NCI-H1417 (cell line): ENCODE measurements at places on chromosomes 1 and 21.

DNA sequence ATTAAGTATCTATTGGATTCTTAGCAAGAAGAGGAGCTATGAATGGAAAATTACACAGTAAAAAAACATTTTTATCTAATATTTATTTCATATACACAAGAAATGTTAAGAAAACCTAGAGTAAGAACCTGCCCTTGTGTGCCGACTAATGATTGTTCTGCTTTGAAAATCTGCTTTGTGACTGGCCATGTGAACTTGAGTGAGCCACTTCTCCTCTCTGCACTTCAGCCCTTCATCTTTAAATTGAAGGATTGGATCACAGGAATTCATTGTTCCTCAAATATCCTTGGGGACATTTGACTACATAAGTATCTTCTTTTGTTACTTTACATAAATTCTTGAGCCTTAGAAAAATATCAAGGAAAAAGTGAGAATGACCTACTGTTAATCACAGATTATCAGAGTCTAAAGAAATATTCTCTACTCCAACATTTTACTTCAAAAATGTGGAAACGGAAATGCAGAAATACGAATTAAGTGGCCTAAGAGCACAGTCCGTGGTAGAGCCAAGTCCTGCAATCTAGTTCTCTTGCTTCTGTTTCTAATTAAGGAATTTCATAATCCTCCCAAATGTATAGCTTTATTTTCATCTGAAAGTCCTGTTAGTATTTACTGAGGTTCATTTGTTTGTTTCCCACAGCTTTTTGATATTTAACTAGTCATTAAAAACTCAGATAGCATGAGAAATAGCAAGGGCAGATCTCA lies 46.3 kb upstream of the SAMSN1 start:
- no peak for DNase-seq

DNA sequence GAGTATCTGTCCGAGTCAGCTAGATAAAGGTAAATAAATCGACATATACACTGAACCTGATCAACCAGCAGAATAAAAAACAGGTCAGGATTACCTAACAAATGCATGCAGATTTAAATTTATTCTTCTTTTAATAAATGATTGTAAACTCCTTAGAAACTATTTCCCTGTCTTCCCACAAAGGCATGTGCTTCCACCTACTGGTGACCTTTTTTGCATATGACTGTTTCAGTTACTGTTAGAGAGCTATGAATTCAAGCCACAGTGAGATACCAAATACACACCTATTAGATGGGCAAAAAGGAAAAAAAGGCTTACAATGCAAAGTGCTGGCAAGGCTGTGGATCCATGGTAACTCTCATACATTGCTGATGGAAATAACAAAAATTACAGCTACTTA lies 957.4 kb upstream of the NCAM2 start:
- DNase-seq, result peak; percentile 47

DNA sequence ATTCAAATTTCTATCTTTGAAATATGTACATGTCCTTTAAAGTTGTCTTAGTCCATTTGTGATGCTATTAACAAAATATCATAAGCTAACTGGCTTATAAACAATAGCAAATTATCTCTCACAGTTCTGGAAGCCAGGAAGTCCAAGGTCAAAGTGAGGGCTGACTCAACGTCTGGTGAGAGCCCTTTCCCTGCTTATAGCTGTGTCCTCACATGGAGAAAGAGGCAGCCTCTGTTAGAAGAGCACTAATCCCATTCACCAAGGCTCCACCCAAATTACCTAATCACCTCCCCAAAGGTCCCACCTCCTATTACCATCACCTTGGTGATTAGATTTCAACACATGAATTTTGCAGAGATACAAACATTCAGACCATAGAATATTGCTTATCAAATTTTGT lies 450.1 kb upstream of the BEND5 start:
- no peak for DNase-seq

GRCh38 chr1:30353637-30354036 lies 369.7 kb downstream of the MATN1 start:
- DNase-seq, result no peak

GRCh38 chr1:232529747-232530146 lies 100.2 kb downstream of the SIPA1L2 start:
- DNase-seq, result no peak

GRCh38 chr1:160204526-160205241 lies 500 bp upstream of the PEA15 start:
- no peak for DNase-seq

DNA sequence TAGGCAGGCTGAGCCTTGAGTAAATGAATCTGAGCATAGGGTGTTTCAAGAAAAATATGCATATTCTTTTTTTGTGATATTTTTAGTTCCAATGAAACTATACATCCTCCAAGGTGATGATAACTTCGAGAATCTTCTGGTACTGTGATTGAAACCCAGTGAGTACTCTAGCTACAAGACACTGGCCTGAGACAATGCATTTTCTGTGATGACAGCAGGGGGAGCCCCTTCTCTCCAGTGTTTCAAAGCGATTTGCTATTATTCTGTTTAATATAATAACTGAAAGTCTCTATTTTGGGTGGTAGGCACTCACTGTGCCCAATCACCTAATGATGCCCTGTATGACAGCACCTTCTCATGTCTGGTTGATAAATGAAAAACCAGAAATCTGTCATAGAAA lies 12.1 kb downstream of the IRF2BP2 start:
- DNase-seq, result peak; percentile 25

DNA sequence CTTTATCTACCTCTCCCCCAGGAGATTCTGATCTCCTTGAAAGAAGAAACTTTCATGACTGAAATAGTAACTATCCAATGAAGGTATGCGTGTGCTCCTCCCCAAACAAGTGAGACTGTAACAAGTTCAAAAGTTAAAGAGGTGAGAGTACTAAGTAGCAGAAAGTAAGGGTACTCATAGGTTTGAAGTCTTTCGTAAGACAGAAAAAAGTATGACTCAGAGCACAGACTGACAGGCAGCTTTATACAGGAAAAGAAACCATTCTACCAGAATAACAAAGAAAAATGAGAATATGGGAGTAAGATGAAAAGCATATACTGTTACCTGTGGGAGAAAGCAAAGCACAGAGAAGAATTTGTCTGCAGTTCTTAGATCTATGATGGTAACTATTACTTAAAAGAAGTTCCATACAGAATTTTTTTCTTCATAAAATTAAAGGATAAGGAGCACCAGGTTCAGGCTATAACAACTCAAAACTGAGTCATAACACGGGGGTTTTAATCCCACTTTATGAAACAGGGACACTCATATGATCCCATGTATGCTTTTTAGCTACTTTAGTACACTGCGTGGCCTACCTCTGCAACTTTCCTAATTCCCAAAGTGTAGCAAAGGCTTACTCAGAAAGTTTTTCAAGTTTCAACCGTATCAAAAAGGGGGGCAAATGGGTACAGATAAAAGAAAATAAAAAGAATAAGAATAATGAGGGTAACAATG lies 52.0 kb downstream of the FOXJ3 start:
- no peak for DNase-seq

- DNase-seq, result no peak
Observed at GRCh38 chr1:230071316-230071715, 4.3 kb downstream of the GALNT2 start.

DNA sequence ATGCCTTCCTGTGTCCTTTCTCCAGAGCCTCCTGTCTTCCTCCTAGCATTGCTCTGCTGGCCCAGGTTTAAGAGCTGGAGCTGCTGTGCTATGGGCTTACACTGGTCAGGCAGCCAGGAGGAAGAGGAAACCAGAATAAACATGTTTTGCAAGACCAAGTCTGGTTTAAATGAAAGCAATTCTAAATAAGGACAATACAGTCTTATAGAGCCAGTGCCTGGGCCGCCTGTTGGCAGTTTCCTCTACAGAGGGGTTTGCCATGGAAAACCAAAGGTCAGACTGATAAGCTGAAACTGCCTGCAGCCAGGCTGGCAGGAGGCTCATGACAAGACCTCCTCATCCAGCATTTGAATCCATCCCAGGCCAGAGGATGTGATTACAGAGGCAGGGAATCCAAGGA lies 92.9 kb upstream of the FGGY start:
- no peak for DNase-seq

DNA sequence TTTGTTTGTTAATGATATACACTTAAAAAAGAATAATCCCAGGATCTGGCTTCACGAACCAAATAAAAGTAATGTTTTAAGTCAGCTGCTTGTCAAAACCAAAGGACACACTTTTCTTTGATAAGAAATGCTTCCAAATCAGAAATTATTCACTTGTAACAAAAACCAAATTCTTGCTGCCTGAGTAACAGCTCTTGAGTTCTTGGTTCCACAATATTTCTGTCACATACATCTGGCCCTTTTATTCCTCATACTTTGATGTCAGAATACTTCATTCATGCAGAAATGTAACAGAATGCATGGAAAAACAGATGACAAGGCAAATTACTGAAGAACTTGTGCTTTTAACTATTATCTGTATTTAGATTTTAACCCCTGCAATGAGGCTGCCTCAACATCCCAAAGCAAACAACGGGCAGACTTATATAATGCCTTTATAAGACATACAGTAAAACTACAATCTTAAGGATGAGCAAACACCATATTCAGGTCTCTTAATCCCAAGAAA lies 1.5 kb downstream of the VAMP4 start:
- no peak for DNase-seq

DNA sequence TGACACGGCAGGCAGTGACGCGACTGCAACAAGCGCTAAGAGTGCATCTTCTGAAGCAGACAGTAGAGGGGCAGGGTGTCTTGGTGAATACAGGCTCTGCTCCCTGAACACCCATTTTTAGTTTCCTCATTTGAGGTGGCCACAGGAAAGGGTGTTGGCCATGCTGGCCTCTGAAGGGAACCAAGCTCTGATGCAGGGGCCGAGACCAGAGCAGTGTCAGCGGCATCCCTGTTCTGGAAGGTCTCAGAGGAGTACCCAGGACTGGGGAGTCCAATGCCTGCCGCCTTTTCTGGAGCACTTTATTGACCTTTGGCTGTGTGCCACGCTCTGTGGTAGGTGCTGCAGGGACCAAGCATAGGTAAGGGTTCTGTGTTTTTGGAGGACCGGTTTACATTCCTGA lies 100.4 kb downstream of the KCNJ6 start:
- DNase-seq, result no peak

DNA sequence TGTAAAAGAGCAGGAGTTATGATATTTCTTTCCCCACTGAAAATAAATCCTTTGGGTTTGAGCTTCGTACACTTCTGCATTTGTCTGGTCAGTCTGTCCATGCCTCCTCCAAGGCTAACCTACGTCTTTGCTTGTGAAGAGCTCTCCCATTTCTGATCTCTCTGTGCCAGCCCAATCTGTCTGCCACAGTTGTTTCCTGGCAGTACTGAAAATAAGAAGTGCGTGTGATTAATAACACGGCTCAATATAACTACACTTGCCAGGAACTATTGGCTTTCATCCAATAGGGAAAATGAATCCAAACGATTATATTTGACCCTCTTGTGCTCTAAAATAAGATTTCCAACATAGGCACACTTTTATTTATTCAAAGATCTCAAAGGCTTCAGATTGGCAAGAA lies 19.2 kb upstream of the COL24A1 start:
- no peak for DNase-seq

DNA sequence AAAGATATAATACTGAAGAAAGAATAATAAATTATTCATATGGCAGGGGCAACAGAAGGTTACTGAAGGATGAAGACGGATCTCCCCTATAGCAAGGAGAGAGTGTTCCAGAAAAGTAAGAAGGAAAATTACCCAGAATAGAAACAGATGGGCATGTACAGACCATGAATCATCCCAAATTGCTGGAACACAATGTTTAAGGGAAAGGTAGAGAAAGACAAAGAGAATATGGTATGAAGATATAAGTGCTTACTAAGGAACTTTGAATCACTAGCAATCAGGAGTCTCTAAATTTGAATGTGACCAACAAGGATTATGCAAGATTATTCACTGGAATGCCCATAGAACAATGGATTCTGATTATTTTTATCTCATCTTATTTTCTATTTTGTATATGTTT lies 375.4 kb downstream of the COL11A1 start:
- no peak for DNase-seq

GRCh38 chr21:25912402-25912746 lies 177.6 kb downstream of the GABPA start:
- DNase-seq, result no peak

DNA sequence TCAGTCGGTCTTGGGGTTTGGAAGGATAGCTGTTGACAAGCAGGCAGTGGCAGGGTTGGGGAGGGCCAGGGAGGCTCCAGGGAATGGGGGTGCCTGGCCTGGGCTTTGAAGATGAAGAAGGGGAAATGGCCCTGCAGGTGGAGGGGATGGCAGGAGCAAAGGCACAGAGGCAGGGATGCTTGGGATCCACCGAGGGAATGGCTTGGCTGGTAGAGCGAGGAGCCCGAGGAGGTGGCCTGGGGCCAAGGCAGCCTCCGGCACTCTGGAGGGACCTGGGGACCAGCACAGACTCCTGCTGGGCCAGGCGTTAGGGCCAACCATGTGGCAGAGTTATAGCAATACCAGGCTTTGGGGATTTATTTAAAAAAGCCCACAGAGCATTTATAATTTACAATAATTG lies 62.9 kb upstream of the EDN2 start:
- no peak for DNase-seq

GRCh38 chr1:6365047-6365446 lies 28.5 kb downstream of the ACOT7 start:
- DNase-seq, result no peak

- DNase-seq, result no peak
Observed at GRCh38 chr1:93051961-93052360, 27.1 kb upstream of the MTF2 start.

GRCh38 chr1:20089328-20090077 lies 19.5 kb downstream of the PLA2G5 start:
- no peak for DNase-seq

DNA sequence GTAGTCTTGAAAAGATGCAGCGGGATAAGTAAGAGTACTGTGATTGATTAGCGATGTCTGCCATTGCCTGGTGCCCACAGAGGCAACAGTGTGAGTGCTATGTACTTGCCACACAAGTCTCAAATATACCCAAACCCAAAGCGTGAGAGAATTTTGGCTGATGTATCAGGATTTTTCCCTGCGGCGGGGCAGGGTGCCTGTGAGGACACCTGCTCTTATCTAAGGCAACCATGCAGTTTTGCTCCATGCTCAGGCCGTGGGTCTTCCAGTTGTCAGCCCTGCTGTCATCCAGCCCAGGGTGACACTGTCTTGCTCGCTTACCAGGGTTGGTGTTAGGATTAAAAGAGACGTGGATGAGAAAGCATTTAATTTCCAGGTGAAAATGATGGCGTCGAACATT lies 202.7 kb downstream of the PTPRU start:
- DNase-seq, result no peak

- no peak for DNase-seq
Observed at GRCh38 chr1:43671193-43671592, 21.2 kb downstream of the KDM4A start.

DNA sequence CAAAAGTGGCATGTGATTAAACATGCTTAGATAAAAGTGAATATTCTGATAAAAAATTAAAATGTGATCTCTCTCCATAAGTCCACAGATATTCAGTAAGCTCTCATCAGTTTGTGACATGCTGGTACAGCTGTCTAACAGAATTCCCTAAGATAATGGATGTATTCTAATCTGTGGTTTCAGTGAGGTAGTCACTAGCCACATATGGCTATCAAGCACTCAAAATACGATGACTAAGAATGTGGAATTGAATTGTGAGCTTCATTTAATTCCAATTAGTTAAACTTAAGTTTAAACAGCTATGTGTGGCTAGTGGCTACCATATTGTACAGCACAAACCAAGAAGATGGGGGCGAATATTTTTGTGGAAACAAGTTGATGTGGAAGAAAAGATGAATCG lies 4.1 kb upstream of the REG4 start:
- DNase-seq, result no peak

- no peak for DNase-seq
Observed at GRCh38 chr1:166675213-166675612, 164.1 kb upstream of the POGK start.

- no peak for DNase-seq
Observed at GRCh38 chr1:107534632-107535031, 393.8 kb downstream of the NTNG1 start.
